ENCODE measurements at places on chromosomes 1 and 21.
A peak's percentile ranks its signal among the peaks of the same experiment; 100 is the strongest.

DNA sequence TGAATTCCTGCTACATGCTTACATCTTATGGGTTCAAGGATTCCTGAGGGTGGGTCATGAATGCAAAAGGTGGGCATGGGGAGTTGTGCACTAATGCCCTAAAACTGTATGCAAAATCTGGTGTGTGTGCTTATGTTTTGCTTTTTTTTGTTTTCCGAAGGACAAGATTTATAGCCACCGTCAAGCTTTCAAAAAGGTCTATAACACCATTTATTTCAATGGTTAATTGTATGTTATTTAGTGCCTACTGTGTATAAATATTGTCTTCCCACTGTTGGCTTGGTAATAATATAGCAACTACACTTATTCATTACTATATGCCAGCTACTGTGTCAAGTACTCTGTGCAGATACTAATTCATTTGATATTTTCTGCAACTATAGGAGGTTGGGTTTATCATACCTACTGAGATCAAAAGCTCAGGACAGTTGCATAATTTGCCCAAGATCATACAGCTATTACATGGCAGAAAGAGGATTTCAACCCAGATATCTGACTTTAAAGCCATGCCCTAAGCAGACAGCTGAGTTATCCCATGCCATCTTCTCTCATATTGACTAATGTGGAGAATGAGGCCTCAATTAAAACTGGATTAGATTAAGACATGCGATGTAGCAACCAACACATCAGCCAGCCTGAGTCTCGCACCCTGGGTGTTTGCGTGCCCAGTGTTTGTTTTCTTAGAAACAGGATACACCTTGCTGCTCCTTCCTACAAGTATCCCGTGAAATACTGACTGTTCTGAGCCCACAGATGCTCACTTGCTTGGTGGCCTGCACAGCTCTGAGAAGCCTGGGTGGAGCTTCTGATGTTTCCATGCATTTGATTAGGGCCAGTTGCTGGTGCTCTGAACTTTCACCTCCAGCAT is 34.6 kb downstream of the GADD45A start:
- no peak for DNase-seq

DNA sequence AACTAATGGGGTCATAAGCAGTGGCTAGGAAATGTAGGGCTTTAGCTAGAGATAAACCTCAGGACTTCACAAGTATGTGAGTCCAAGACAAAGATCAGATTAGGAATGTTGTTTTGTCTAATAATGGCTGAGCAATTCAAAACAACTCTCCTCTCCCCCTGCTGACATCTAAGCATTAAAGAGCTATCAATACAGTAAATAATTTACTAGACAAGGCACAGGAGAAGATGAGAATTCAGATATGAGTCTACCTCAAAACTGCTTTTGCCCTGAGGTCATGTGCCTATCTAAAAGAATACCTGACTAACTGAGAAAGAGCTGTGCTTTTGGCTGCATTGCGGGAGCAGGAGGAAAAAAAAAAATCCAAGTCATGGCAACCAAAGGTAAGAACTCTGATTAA is 86.8 kb downstream of the SPATA17 start:
- no peak for DNase-seq

DNA sequence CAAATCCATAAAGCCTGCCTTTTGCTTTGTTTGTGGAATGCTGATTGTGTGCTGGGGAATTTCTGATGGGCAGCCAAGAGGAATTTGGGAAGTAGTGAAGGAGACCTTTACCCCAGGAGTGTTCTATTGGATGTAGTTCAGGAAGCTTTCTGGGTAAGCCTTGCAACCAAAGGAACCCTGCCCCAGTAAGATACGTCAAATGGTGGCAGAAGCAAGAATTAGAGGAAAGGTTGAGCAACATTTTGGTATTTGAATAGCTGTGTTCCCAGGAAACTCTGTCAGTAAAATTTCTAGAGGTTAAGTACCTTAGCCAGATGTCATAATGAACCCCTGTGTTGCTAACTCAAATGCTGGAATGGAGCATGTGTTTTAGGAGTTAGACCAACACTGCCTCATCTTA is 6.4 kb downstream of the MGST3 start:
- no peak for DNase-seq

DNA sequence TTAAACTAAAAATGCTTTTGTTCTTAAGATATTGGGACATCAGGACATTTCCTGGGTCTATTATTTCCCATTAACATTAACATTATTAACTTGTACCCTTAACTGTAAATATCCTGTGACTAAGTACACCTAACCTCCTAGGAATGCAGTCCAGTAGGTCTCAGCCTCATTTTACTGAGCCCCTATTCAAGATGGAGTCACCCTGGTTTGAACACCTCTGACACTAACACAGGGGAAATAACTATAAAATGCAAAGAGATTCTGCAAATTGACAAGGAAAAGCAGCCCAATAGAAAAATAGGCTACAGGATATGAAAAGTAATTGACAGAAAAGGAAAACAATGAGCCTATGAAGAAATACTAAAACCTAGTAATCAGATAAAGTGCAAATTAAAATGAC is 11.6 kb upstream of the NCMAP start:
- no peak for DNase-seq

GRCh38 chr1:79874289-79874688 is 867.8 kb upstream of the ADGRL4 start:
- no peak for DNase-seq

DNA sequence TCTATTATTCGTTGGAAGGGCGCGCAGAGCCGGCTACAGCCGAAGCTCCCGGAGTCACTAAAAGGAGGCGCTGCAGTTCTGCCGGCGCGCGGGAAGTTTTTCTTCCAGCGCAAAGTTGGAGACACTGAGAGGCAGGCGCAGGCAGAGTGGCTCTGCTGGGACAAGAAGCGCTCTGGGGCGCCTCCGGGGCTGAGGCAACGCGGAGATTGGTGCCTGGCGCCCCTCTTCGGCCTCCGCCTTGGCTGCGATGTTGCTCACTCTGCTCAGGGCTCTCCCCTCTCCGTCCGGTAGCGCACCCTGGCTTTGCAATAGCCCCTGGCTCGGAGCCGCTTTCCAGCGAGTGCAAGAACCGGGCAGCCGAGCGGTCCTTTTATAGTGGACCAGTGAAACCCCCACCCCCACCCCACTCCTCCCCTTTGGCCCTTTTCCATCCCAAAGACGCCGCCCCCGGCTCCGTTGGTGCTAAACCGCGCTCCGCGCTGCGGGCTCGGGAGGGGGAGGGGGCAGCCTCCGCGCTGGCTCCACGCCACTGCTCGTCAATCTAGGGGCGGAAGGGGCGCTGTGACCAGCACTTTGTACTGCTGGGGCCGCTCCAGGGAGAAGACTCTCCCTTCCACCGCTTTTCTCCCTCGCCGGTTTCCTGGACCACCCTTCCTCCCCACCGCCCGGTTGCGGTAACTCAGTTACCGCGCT is at the start of gene ADAMTS1:
Gene ADAMTS1 (minus strand): TSS at position 344 of the 693 bp plus-strand sequence. CDS start 455 bp downstream, outside the sequence.
- no peak for DNase-seq

DNA sequence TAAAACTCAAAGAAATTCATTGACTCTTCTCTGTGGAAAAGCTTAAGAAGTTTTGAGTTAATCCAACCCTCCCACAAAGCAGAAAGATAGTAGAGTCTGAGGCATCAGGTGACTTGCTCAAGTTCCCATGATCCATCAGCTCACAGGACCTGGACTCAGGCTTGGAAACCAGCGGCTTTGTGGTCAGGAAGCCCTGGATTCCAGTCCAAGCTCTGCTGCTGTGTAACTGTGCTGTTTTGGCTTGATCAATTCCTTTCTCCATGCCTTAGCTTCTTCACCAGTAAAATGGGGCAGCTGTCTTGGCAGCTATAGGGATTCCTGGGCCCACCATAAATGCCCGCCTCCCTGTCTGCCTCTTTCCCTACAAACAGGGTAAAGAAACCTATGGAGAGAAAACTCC is 180.2 kb downstream of the HIVEP3 start:
- DNase-seq = no peak

DNA sequence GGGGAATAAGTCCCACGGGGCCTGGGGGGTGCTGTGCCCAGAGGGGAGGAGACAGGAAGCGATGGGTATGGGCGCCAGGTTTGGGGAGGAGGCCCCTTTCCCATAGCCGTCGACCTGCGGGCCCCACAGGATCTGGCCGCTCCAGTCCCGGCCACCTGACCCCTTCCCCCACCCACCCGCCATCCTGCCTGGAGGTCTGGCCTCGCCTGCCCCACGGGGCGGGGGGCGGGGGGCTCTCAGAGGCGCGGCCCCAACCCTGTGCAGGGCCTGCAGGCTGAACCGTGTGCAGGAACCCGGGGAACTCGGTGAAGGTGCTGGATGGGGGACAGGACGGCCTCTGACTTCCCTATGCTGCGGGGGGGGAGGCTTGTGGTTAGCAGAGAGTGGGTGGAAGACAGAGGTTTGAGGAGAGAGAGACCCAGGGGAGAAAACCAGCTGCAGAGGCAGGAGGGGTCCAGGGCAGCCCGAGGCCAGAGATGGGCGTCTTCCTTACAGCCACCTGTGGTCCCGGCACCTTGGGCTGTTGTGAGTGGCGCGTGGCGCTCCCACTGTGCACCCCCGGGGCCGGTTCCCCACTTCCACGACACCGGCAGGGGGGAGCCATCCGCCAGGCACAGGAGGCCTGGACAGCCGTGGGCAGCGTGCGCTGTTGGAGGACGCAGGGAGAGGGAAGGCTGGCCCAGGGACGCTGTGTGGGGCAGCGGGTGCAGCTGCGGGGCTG is 2.5 kb upstream of the TNFRSF18 start:
- no peak for DNase-seq

DNA sequence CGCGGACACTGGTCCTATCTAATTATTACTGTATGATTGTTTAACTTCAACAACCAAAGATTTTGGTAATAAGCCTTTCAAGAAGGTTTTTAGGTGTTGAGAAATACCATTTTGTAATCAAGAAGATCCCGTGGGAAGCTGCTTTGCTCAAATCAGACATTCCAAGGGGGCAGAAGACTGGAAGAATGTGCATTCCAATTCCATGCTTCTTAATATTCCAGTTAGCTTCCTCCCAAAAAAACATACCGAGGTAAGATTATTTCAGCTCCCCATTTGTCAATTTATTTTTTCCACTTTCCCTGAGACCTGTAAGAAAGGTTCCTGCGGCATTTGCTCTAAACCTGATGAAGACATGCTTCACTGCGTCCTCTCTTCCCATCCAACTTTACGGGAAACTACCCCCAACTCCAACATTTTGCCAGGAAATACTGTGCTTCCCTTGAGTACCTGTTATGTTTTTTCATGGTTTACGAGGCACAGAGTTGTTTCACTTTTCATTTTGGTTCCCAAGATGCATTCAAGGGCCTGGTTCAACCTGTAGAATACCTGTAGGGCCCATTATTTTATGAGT is 4.1 kb downstream of the CNN3 start:
- DNase-seq = no peak

- DNase-seq = no peak
Observed at GRCh38 chr1:157390651-157391050, 161.7 kb downstream of the FCRL5 start.

DNA sequence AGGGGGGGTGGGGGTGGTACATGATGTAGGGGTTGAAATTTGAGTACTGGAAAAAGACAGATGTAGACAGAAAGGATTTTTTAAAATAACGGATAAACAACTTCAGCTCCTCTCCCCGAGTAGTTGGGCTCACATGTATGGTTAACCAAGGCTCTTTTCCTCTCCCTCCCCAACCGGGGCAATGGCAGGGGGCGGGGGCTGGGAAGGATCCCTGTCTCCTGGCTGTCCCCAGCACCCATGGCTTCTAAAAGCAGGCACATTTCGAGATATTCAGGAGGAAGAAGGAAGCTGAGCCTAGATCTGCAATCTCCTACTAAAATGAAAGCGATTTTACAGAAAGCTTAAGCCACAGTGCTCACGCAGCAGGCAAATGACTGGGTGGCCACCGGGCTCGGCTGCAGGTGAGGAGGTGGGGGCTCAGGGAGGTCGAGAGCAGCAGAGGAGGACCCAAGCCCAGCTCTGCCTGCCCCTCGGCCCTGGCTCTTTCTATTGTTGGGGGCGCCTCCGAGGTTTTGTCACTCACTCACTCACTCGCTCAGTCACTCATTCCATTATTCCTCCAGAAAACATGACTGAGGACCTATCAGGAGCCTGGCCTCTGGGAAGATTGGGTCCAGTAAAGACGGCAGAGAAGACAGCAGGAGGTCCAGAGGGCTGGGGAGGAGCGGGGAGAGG is 573.3 kb downstream of the PTPRU start:
- no peak for DNase-seq

GRCh38 chr1:218809625-218810024 is 364.1 kb upstream of the LYPLAL1 start:
- DNase-seq = no peak

- no peak for DNase-seq
Observed at GRCh38 chr21:29711236-29711635, 228.6 kb downstream of the GRIK1 start.

DNA sequence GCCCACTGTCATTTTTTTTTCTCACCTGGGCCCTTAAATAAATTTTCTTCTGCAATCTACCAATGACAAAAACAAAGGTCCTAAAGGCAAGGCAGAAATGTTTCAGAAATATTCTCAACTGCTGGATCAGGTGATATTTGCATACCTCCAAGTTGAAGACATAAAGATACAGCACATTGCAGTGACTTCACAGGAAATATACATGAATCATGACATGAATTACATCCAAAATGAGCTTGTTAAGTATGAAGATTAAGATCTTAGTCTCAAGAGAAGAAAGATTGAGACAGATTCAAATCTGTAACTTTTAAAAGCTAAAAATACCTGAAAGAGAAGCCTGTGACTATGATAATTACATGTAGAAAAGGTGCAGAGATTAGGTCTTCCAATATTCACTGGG is 207.8 kb downstream of the SIPA1L2 start:
- no peak for DNase-seq

DNA sequence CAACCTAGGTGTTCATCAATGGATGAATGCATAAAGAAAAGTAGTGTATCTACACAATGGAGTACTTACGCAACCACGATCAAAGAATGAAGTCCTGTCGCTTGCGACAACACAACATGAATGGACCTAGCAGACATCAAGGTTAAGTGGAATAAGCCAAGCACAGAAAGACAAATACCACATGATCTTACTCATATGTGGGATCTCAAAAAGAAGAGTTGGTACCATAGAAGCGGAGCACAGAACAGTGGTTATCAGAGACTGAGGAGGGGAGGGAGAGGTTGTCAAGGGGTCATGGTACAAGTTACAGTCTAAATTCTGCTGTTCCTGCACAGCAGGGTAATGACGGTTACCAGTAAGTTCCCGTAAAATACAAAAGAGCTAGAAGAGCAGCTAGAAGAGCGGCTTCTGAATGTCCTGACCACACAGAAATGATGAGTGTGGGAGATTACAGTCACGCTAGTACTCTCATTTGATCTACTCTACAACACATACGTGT is 36.7 kb downstream of the NPHP4 start:
- DNase-seq = no peak

- DNase-seq = no peak
Observed at GRCh38 chr1:41812051-41812450, 106.7 kb downstream of the HIVEP3 start.

- peak; percentile 45 for DNase-seq
Observed at GRCh38 chr1:78649628-78650027, at the start of gene IFI44. Gene IFI44, plus strand, starts transcription at chr1:78649831. Its CDS starts 365 bp downstream, at chr1:78650196.

DNA sequence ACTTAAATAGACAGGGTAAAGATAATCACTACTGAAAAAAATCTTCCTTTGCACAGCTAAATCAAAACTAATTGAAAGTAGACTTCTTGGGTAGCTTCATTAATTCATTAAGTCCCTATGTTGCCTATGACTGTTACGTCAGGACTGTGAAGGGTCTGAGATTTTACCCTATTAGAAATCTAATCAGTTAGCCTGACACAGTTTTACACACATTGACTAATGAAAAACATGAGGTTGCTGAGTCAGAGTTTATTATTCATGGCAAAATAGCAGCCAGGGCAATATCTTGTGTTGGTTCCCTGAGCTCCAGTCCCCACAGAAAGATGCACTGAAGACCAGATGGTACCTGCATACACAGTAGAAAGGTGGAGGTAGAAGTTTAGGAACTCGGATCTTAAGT is 262.5 kb upstream of the ZP4 start:
- DNase-seq = no peak

- no peak for DNase-seq
Observed at GRCh38 chr21:34864370-34865149, 184.5 kb downstream of the RUNX1 start.
